ENCODE measurements at places on chromosomes 12 and 14.

DNA sequence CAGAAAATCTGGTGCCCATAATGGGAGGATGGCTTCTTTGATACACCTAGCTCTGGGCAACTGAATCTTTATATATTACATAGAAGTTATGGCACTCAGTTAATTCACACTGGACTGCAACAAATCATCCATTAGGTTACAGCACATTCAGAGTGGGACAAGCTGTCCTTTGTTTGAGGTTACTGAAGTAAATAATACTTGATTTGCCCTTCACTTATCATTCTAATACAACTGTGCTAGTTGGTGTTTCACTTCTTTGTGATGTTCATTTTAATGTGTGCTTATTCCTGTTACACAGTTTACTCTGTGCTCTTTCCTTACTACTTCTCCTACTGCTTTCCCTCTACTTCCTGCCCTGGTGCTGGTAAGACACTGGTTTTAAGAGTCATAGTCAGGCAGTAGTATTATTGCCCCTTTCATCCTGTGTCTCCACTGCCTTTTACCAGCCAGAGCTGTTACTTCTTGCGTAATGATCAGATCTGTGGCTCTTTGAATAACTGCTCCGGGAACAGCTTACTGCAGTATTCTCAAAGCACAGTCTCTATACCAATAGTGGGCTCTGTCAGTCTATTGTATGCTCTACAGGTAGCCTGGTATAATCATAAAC, 36.4 kb upstream of the GXYLT1 start:
- DNase-seq = no peak

GRCh38 chr14:98144964-98145363, 1127.0 kb downstream of the BCL11B start:
- DNase-seq = no peak

- DNase-seq = no peak
Measured at GRCh38 chr12:65655074-65655493, 169.2 kb upstream of the HMGA2 start.

DNA sequence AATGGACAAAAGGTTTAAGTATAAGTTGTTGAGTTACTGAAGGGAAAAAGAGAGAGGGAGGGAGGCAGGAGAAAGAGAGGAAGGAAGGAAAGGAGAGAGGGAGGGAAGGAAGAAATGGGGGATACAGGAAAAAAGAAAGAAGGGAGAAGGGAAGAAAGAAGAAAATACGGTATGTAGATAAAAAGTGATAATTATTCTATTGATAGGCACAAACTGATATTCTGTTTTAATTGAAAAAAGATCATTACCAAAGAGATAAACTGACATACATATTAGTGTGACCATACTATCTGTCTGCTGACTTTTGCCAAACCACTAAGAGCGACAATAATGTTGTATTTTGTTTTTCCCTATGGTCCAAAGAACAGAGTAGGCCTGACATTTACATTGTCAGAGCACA, 154.5 kb downstream of the LRFN5 start:
- DNase-seq = no peak

DNA sequence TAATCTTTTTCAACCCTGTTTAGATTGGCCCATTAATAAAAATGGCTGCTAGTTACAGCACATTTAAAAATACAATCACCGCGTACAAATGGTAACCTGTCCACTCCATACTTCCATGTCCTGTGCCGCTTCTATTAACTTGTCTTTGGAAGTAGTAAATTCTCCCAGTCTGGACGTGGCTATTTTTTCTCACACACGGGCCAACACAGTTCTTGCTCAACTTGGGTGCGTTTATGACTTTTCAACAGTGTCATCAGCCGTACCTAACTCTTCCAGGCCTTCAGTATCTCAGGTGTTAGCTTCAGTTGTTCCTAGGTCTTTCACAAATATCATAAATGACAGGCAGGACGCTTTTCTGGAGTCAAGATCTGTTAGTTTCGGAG, 475 bp upstream of the PCNX1 start:
- DNase-seq = no peak

Data from GOT3 (cell line).